Thyroid gland (tissue), 4 donors: ENCODE measurements at places on chromosomes 11 and 22. TPM values are rescaled to one million over a fixed set of nuclear protein-coding genes. Genes with fewer than 3 reads are reported as not detected.
A peak's percentile ranks its signal among the peaks of the same experiment; 100 is the strongest.

Gene MS4A6E
- not detected for total RNA-seq

Gene OR52H1
- 1.0 TPM for total RNA-seq

Gene CASP1
- total RNA-seq: 18.9 TPM

GRCh38 chr11:129705933-129706332 is 109.7 kb upstream of the TMEM45B start:
- H3K27ac ChIP-seq: no peak overlapping the region
- H3K4me3 ChIP-seq: no peak overlapping the region

GRCh38 chr11:93034031-93034722 is 64.7 kb downstream of the MTNR1B start:
- no peak for DNase-seq
- no peaks in the 10 kb centered on the region for H3K27me3 ChIP-seq
- no peaks in the 10 kb centered on the region for H3K4me1 ChIP-seq
- H3K36me3 ChIP-seq: no peaks in the 10 kb centered on the region

DNA sequence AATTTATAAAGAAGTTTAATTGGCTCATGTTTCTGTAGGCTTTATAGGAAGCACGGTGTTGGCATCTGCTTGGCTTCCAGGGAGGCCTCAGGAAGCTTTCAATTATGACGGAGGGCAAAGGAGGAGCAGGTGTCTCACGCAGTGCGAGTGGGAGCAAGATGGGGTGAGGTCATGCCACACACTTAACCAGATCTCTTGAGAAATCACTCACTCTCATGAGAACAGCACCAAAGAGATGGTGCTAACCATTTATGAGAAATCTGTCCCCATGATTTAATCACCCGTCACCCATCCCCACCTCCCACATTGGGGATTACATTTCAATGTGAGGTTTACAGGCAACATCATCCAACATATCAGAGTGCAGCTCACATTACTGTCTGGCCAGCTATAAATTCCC is 103.5 kb downstream of the ARHGAP8 start:
- no peaks in the 10 kb centered on the region for H3K36me3 ChIP-seq
- H3K27me3 ChIP-seq: no peaks in the 10 kb centered on the region
- DNase-seq: no peak

DNA sequence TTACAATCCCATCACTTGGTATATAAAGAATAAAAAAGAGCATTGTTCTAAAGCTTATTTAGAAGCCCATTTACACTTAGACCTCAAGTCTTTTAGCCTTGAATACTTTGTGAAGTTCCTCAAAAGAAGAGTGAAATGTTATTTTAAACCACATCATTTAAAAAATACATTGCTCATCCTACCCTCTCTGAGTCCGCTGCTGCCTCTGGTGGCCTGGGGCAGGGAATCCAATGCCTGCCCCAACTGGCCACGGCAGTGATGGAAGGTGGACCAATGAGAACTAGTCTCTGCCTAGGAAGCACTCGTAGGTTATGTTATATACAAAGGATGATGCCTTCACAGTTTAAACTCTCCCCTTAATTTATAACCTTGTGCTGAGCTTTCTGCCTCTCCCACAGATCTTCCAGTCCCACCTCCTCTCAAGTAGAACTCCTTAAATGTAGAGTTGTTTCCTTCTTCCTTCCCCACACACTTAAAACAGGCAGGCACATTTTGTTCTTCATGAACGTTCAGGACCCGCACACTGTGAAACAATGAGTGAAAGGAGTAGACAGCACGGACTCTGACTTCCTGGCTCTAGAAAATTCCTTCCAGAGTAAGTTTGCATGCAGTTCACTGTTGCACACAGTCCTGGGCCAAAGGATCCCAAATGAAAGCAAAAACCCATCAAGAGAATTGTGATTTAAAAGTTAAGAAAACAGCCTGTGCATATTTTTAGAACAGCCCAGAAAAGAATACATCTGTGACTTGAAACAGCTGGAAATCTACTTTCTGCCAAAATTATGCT is 167.8 kb downstream of the RRAS2 start:
- H3K4me3 ChIP-seq: no peak overlapping the region
- H3K4me1 ChIP-seq: peaks cover 17% of the 10 kb centered on the region
- peak overlapping the region; percentile 85 for H3K27ac ChIP-seq
- DNase-seq: peak; percentile 7

DNA sequence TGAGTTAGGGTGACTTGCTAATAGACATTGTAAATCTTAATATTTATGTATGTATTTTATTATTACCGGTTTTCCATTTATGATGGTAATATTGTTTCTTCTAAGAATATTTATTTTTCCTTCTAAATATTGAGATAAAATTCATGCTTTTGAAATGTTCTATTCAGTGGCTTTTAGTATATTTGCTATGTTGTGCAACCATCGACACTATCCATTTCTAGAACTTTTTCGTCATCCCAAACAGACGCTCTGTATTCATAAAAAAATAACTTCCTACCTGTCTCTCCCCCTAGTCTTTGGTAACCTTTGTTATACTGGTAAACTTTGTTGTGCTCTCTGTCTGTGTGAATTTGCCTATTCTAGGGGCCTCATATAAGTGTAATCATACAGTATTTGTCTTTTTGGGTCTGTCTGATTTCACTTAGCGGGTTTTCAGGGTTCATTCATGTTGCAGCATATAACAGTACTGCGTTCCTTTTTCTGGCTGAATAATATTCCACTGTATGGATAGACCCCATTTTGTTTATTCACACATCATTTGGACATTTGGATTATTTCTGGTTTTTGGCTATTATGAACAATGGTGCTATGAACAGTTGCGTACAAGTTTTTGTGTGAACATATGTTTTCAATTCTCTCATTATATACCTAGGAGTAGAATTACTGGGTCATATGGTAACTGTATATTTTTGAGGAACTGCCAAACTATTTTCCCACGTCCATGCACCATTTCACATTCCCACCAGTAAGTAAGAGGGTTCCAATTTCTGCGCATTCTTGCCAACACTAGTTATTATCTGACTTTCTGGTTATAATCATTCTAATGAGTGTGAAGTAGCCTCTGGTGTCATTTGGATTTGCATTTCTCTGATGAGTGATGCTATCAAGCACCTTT is 15.9 kb downstream of the NEAT1 start:
- peak overlapping the region; percentile 100 for H3K27ac ChIP-seq
- DNase-seq: no peak
- H3K4me3 ChIP-seq: no peak overlapping the region

DNA sequence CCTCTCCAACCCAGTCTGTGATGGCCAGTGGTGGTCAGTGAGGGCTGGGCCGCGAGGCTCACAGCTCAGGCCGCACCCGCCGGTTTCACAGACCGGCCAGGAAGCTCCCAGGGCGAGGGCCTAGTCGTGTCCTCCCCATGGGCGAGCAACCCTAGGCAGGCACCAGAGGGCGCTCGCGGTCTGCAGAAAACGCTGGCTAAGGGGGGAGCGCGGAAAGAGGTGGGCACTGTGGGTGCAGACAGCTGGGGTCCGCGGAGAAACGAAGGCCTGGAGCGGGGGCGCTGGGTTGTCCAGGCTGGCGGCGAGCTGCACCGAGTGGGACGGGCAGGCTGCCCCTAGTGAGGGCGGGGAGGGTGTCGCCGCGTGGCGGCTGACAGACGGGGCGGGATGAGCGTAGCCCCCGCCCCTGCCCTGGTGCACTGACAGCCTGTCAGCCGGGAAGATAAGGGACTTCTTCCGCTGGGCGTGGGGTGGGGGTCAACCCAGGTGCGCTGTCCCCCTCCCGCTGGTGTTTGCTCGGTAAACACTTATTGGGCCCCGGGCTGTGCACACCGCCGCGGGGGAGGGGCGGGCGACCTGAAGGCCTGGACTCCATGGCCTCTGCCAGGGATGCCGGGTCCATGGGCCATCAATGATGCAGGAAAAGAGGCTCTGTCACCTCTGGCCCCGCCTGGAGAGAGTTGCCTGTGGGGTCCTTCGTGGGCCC is 7.5 kb downstream of the GP1BB start:
- H3K4me1 ChIP-seq: no peaks in the 10 kb centered on the region
- H3K27me3 ChIP-seq: no peaks in the 10 kb centered on the region
- H3K27ac ChIP-seq: no peak overlapping the region
- peak; percentile 77 for DNase-seq

- no peaks in the 10 kb centered on the region for H3K36me3 ChIP-seq
- H3K27me3 ChIP-seq: no peaks in the 10 kb centered on the region
- peak overlapping the region; percentile 60 for H3K27ac ChIP-seq
These were observed 74.0 kb upstream of the TCF20 start for GRCh38 chr22:42344361-42344905.

- H3K27ac ChIP-seq: no peak overlapping the region
- no peaks in the 10 kb centered on the region for H3K4me1 ChIP-seq
These were observed 134.4 kb upstream of the ZC3H12C start for GRCh38 chr11:109958821-109959166.

DNA sequence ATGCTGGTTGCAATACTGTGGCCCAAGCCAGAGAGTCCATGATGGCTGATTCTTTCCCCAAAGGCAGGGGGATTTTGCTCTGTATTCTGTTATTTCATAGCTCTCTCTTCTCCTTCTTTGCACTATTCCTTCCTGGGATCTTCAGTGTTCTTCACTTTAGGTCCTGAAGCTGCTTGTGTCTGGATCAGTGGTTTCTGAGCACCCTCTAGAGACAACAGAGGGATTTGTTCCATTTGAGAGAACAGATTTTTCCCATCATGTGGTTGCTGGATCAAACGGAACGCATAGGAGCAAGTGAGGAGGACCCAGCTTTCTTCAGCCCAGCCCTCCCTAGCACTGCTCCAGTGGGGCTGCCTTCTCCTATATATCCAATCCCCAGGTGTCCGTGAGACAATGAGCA is 68.7 kb upstream of the SYN3 start:
- no peak for DNase-seq
- no peaks in the 10 kb centered on the region for H3K27me3 ChIP-seq
- no peaks in the 10 kb centered on the region for H3K4me1 ChIP-seq
- H3K27ac ChIP-seq: no peak overlapping the region
- no peaks in the 10 kb centered on the region for H3K36me3 ChIP-seq
